ENCODE measurements at places on chromosomes 3 and 15.

DNA sequence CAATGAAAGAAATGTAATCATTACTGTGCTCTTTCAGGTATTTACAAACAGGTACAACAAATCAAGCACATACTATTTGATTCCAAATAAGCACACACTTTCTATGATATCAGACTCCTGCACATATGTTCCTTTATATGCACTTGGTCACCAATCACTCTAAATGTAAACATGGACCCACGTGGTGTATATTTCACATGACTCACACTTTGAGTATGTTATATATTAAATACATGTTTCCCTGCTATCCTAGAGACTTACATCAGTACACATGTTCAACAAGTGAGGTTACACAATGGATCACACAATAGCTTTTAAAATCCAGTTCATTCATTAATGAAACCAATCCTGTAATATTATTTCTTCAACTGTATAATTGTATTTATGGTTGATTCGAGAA, 683.5 kb downstream of the NR2F2 start:
- DNase-seq = no peak

- DNase-seq = no peak
Observed at GRCh38 chr3:193387596-193387995, 9.0 kb upstream of the ATP13A5 start.

DNA sequence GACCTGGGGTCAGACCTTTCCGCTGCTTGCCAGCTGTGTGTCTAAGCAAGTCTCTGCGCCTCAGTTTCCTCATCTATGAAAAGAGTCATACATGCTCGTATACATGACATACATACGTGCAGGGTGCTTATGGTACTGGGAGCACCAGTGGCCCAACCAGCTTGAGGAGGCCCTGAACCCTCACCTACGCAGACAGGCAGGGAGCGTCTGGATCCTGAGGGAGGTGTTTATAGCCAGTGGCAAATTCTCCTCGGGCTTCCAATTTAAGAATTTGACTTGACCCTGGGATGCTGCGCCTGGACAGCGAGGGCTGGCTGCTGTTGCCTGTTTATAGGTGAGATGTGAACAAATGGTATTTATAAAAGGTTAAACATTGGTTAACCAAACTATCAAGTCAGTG, 17.7 kb upstream of the FGD5 start:
- DNase-seq = no peak

GRCh38 chr3:185270262-185270955, 16.6 kb upstream of the EHHADH start:
- no peak for DNase-seq

- no peak for DNase-seq
Observed at GRCh38 chr3:182621435-182622240, 171.7 kb upstream of the ATP11B start.

DNA sequence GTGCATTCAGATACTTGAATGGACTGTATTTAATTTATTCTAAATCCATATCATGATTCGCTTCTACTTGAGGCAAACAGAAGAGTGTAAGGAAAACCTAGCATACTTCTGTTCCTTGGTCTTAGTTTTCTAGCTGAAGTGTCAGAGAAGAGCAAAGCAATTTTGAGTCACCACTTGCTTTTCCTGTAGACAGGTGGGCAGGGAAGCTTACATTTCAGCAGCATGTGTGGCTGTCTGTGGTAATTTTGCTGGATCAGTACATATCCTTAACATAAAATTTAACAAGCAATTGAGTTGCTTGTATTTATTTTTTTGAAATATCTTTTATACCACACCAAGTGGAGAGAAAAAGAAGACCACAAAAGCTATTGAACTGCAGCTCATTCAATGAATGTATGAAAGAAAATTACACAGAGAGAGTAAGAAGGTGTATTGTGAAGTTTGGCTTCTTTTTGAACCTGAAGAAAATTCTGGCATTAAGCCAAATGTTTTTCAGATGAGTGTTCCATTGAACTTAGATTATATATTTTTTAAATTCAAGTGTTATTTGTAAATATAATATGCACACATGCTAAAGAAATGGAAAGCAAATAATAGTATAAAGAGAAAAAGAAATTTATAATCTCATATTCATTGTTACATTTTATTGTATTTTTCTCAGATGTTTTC, 747.6 kb downstream of the NAALADL2 start:
- DNase-seq = no peak

DNA sequence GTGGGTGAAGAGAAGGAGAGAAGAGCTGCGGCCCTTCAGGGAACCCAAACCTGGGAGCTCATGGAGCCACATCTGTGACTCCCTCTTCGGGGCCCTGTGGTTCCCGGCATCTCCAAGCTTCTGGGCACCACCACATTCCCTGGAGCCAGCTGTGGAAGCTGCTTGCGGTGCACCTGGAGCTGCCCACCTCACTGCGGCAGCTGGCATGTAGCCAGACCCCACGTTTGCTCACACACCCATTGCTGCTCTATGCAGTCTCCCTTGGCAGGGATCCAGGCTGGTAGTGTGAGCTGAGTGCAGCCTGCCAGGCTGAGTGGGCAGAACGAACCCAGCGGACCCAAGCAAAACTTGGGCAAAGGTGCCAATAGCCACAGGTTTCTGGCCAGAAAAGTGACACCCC, 16.8 kb upstream of the PLA2G4E start:
- no peak for DNase-seq

DNA sequence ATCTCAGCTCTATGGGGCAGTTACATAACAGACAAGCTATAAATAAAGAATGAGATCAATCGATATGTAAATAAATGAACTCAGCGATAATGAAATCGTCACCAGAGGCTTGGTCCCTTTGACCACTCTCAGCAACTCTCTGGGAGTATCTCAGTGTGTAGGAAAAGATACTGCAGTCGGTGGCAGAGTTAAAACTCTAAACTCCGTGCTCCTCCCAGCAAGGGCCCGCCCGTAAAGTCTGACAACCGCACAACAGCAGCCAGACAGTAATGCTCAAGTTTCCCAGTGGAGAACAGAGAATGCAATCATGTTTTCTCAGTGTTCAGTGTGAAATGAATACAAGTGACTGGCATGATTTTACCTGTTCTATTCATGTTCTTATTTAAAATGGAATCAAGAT, 28.3 kb upstream of the IGF1R start:
- DNase-seq = no peak

DNA sequence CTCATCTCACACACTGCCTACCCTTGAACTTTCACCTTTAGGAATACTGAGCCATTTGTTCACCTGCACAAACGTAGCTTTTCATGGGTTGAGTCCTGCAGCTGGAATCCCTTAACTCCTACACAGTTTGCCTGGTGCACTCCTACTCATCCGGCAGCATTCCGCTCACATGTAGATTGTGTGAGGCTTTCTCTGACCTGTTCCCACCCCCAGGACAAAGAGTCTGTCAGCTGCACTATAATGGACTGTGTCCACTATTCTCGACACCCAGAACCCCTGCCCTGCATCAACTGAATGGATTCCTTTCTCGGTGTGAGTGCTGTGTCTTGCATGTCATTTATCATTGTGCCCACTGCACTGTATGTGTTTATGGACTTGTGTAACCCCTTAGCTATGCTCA, 54.9 kb downstream of the EPHB3 start:
- DNase-seq = no peak

- no peak for DNase-seq
Observed at GRCh38 chr3:134066651-134067530, 37.2 kb upstream of the SLCO2A1 start.

GRCh38 chr3:42500909-42501308, 1.5 kb upstream of the VIPR1 start:
- no peak for DNase-seq
